ENCODE measurements at places on chromosomes 13 and 19. TPM values are rescaled to one million over a fixed set of nuclear protein-coding genes. Genes with fewer than 3 reads are reported as not detected.

DNA sequence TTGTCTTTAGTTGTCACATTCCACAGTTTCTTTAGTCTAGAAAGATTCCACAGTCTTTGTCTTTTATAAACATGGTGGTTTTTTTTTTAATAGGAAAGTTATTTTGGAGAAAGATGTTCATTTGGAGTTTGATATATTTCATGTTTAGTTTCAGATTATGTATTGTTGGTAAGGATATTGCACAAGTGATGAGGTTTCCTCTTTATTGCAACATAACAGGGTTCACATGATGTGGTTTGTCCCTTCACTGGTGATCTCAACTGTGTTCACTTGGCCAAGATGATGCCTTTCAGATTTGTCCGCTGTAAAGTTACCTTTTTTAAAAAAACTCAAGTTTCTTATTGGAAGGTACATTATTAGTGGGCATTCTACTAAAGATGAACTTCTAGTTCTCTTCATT is 3.2 kb downstream of the ZNF230 start:
- DNase-seq: no peak
- no peaks in the 10 kb centered on the region for H3K27me3 ChIP-seq
- H3K36me3 ChIP-seq: peaks cover 36% of the 10 kb centered on the region
- no peak overlapping the region for H3K27ac ChIP-seq

- DNase-seq: no peak
- H3K27me3 ChIP-seq: no peaks in the 10 kb centered on the region
- H3K27ac ChIP-seq: peak overlapping the region; percentile 85
- H3K36me3 ChIP-seq: no peaks in the 10 kb centered on the region
- peaks cover 43% of the 10 kb centered on the region for H3K4me1 ChIP-seq
These were observed 559 bp downstream of the POLR2E start for GRCh38 chr19:1094655-1094977.

GRCh38 chr13:65834897-65835296 is 1395.2 kb downstream of the PCDH9 start:
- H3K27me3 ChIP-seq: no peaks in the 10 kb centered on the region
- no peak for DNase-seq

- H3K27ac ChIP-seq: no peak overlapping the region
- no peaks in the 10 kb centered on the region for H3K4me1 ChIP-seq
- no peak for DNase-seq
- H3K36me3 ChIP-seq: no peaks in the 10 kb centered on the region
- H3K27me3 ChIP-seq: no peaks in the 10 kb centered on the region
These were observed 196.6 kb downstream of the UQCRFS1 start for GRCh38 chr19:29016353-29016752.

GRCh38 chr19:4794971-4795370 is 3.4 kb downstream of the FEM1A start:
- H3K27ac ChIP-seq: no peak overlapping the region
- DNase-seq: no peak
- peaks cover 35% of the 10 kb centered on the region for H3K36me3 ChIP-seq
- H3K4me3 ChIP-seq: no peak overlapping the region

GRCh38 chr13:48155848-48156247 is 60.9 kb upstream of the MED4 start:
- no peaks in the 10 kb centered on the region for H3K27me3 ChIP-seq
- no peaks in the 10 kb centered on the region for H3K36me3 ChIP-seq
- H3K27ac ChIP-seq: peak overlapping the region; percentile 78
- peaks cover 89% of the 10 kb centered on the region for H3K4me1 ChIP-seq

DNA sequence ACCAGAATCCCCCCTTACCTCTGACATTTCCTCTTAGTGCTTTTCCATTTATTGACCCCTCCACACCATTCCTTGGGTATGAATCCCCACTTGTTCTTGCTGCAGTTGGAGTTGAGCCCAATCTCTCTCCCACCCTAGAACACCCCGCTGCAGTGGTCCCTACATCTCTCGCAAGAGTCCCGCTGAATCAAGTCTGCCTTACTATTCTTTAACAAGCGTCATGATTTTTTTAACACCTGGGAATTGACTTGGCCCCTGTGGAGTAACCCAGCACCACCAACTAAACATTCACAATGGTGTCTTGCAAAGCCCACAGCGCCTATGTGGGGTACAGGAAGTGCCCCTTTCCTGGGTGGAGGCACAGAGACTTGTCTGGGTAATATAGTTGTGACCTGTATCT is 13.2 kb upstream of the ZNF599 start:
- H3K4me3 ChIP-seq: no peak overlapping the region
- H3K27me3 ChIP-seq: no peaks in the 10 kb centered on the region
- no peaks in the 10 kb centered on the region for H3K4me1 ChIP-seq
- H3K27ac ChIP-seq: no peak overlapping the region
- H3K36me3 ChIP-seq: no peaks in the 10 kb centered on the region

DNA sequence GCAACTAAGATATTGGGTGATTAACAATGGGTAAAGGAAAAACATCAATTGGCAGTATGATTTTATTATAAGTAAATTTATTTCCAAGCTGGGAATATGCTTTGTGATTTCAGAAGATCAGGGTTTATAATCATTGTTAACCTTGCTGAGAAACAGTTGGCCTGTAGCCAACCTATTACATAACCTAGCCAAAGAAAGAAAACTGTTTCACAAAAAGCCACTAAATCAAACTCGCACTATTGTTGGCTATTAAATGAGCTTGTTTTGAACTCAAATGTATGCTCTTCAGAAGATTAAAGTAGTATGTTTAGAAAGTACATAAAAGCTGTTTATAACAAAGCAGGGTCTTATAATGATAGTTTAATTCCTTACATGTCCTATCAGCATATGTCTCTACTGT is 151.7 kb downstream of the LHFPL6 start:
- H3K4me3 ChIP-seq: no peak overlapping the region
- no peaks in the 10 kb centered on the region for H3K36me3 ChIP-seq
- no peak for DNase-seq
- no peaks in the 10 kb centered on the region for H3K4me1 ChIP-seq

DNA sequence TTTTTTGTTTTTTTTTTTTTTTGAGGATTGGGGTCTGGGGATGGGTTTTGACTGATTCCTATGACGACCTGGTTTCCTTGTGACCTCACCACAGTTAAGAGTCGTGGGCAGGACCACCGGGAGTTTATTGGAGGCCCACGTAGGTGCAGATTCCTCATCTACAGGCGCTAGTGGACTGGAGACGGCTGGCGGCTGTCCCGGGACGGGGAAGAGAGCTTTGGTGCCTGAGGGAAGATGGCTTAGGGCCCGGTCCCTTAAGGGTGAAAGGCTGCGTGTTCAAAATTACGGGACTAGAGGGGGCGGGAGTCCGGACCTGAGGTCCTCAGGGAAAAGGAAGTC is 682 bp upstream of the TEAD2 start:
- H3K4me1 ChIP-seq: peaks cover 29% of the 10 kb centered on the region
- H3K36me3 ChIP-seq: no peaks in the 10 kb centered on the region
- DNase-seq: peak; percentile 24
- H3K4me3 ChIP-seq: peak overlapping the region; percentile 47
- H3K27ac ChIP-seq: no peak overlapping the region
- H3K27me3 ChIP-seq: peaks cover 19% of the 10 kb centered on the region

- H3K27ac ChIP-seq: no peak overlapping the region
- no peak for DNase-seq
- no peak overlapping the region for H3K4me3 ChIP-seq
- no peaks in the 10 kb centered on the region for H3K4me1 ChIP-seq
- H3K27me3 ChIP-seq: no peaks in the 10 kb centered on the region
These were observed 25.6 kb upstream of the ZNF681 start for GRCh38 chr19:23784274-23784673.

- H3K36me3 ChIP-seq: peaks cover 4% of the 10 kb centered on the region
- no peaks in the 10 kb centered on the region for H3K27me3 ChIP-seq
- DNase-seq: no peak
- no peak overlapping the region for H3K4me3 ChIP-seq
- no peak overlapping the region for H3K27ac ChIP-seq
These were observed 7.9 kb downstream of the UPF1 start for GRCh38 chr19:18839465-18840287.

DNA sequence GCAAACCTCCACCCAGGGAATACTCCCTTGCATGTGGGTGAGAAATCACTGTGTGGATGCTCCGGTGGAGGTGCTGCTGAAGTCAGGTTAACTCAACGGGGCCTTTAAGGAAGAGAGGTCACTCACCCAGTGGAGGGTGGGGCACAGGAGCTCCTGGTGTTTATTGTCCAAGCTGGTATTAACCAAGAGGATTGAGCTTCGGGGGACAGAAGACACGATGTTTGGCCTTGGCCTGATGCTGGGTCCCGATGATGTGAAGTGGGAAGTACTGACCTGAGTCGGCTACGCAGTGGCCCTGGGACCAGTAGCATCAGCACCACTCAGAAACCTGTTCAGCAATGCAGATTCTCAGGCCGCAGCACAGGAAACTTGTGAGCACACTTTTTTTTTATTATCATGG is 85.7 kb upstream of the WASF3 start:
- H3K36me3 ChIP-seq: no peaks in the 10 kb centered on the region
- peaks cover 5% of the 10 kb centered on the region for H3K4me1 ChIP-seq
- no peaks in the 10 kb centered on the region for H3K27me3 ChIP-seq

- no peak overlapping the region for H3K27ac ChIP-seq
- H3K4me1 ChIP-seq: no peaks in the 10 kb centered on the region
- H3K36me3 ChIP-seq: peaks cover 92% of the 10 kb centered on the region
- DNase-seq: no peak
These were observed 28.0 kb downstream of the UPF1 start for GRCh38 chr19:18859676-18860301.

DNA sequence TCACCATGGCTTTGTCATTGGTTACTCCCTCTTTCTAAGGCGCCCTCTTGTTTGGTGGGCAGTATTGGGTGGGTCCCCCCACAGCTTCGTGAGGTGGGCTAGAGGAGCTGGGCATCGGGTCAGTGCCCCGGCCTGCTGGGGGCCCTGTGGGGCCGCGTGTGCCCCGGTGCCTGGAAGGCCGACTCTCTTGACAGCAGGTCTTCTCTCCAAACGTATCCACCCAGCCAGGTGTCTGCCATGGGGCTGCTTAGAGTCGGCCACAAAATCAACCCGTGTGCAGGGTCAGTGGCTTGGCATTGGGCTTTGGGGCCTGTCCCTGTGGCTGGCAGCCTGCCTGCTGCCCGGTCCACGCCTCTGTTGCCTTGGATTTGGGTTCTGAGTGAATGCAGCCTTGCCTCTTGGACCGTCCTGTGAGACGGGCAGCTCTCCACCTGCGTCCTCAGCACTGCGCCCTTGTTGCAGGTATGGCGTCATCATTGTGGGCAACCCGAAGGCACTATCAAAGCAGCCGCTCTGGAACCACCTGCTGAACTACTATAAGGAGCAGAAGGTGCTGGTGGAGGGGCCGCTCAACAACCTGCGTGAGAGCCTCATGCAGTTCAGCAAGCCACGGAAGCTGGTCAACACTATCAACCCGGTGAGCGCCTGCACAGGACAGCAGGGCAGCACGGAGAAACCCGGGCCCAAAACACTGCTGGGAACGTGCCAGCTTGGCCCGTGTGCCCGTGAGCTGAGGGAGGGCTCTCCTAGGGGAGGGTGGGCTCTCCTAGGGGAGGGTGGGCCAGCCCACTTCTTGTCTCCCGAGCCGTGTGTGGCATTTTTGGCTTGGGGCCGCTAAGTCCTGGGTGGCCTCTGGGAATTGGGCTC is 31.4 kb downstream of the UPF1 start:
- DNase-seq: no peak
- peaks cover 4% of the 10 kb centered on the region for H3K4me1 ChIP-seq
- no peaks in the 10 kb centered on the region for H3K27me3 ChIP-seq
- H3K4me3 ChIP-seq: no peak overlapping the region

- no peaks in the 10 kb centered on the region for H3K36me3 ChIP-seq
- no peaks in the 10 kb centered on the region for H3K4me1 ChIP-seq
- DNase-seq: no peak
- no peak overlapping the region for H3K4me3 ChIP-seq
These were observed 78.5 kb upstream of the NBEA start for GRCh38 chr13:34863360-34864135.

The NLRP7 gene
- total RNA-seq: not detected

The DOCK6 gene
- 0.64 TPM for total RNA-seq

The GNG7 gene
- total RNA-seq: 4.2 TPM

The C19orf85 gene
- not detected for total RNA-seq

The NLRP4 gene
- total RNA-seq: not detected

The ZNF701 gene
- 51.7 TPM for total RNA-seq

The C19orf67 gene
- total RNA-seq: 0.55 TPM

The ZNF544 gene
- 67.6 TPM for total RNA-seq
